ENCODE measurements at places on chromosomes 5 and 9.

DNA sequence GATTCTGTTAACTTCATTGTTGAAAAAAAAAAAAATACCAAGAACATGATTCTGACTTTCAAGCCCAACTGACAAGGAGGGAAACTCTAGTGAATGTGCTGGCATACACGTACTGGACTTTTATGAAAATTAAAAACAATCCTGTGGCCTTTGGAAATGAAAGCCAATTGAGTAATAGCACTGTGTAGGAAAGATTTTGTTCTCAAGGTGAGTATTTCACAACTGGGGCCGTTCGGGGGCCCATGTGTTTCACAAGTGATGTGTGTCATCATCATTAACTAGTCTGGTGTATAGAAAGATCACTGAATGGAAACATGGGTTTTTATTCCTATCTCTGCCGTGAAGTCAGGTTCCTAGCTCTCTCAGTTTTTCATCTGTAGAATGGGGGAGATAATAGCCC is 605.0 kb upstream of the CLINT1 start:
- peak; percentile 92 for DNase-seq

GRCh38 chr9:38160613-38161215 is 91.7 kb upstream of the SHB start:
- peak; percentile 75 for DNase-seq

- DNase-seq, result peak; percentile 68
Observed at GRCh38 chr9:99824378-99825171, 2.9 kb downstream of the NR4A3 start.

DNA sequence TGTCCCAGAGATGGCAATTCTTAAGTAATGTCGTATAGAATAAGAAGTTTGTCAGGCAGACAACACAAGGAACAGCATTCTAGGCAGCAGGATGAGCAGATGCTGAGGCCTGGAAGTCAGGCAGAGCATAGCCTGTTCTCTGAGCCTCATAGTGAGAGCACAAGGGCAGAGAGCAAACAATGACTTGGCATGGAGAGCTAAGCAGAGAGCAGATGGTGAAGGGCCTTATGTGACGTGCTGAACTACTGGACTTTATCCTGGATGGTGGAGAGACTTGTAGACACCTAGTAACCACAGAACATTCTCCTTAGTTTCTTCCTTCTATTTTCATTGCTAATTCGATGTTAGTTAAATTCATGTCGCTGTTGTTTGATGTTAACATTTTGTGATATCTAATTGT is 60.1 kb downstream of the KCTD16 start:
- no peak for DNase-seq

DNA sequence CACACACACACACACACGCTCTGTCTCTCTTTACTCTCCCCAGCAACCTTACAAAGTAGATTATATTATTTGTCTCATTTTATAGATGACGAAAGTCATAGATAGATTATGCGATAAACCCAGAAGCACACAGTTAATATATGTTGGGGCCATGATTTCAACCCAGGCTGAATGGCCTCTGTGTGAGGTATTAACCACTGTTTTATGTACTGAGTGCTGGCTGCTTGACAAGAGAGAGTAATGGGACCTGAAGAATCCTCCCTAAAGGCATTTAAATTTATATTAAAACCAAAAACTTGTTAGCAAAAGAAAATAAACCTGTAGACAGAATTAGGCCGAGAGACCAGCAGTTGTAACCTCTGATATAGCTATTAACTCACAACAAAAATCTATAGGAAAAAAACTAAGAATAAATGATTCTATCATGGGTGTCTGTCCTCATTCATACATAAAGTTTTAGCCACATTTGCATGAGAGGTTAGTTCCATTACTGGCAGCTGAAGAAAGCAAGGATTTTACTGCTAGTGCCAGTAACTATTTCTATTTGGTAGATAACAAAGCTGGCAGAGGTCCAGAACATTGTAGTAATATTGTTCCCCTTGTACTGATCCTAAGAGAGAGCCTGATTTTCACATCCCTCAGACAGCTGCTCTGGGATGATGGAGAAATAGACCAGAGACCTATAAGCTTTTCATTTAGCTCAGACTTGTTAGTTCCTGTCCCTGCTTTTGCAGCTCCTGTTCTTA is 250.9 kb downstream of the ADGRV1 start:
- DNase-seq, result no peak

DNA sequence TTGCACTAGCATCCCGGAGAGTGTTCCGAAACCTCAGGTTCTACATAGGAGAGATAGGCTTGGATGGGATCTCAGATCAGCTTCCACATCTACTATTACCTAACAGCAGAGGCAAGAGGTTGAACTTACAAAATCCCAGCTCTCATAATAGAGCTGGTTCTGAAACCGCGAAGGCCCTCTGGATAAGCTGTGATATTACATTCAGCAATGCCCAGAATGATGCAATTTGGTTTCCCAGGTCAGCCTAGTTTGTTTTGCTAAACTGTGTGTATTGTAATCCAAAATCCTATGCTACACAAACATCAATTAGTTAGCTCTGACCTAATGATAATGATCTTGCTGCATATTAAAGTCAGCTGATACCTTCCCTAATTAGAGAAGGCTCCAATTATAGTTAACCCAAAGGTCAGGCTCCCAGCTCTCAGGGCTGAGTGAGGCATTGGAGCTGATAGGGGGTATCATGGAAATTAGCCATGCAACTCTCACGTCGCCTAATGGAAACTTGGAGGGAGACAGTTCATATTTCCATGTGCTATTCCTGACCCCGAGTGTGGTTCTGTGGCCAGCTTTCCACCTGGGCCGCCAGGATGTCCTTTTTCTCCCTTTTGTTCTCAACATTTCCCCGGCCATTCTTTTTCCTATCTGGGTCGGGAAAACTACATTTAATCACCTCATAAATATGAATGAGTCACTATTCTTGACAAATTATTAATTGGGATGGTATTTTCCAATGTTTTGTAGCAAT is 278.4 kb upstream of the IRX1 start:
- DNase-seq, result no peak

DNA sequence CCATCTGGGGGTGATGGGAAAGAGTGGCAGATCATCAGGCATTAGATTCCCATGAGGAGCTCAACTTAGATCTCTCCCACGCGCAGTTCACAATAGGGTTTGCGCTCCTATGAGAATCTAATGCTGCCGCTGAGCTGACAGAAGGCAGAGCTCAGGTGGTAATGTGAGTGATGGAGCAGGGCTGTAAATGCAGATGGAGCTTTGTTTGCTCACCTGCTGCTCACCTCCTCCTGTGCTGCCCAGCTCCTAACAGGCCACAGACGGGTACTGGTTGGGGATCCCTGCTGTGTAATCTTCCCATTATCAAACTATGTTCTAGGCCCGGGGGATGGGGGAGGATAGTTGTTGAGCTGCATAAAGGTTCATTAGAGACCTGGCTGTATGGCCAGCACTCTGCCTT is 58.4 kb downstream of the UGCG start:
- no peak for DNase-seq

- no peak for DNase-seq
Observed at GRCh38 chr5:61624553-61625136, 292.6 kb downstream of the ZSWIM6 start.

GRCh38 chr9:132274861-132275260 is 79.9 kb downstream of the SETX start:
- DNase-seq, result no peak

GRCh38 chr9:114371973-114372917 is 15.5 kb downstream of the AKNA start:
- no peak for DNase-seq

DNA sequence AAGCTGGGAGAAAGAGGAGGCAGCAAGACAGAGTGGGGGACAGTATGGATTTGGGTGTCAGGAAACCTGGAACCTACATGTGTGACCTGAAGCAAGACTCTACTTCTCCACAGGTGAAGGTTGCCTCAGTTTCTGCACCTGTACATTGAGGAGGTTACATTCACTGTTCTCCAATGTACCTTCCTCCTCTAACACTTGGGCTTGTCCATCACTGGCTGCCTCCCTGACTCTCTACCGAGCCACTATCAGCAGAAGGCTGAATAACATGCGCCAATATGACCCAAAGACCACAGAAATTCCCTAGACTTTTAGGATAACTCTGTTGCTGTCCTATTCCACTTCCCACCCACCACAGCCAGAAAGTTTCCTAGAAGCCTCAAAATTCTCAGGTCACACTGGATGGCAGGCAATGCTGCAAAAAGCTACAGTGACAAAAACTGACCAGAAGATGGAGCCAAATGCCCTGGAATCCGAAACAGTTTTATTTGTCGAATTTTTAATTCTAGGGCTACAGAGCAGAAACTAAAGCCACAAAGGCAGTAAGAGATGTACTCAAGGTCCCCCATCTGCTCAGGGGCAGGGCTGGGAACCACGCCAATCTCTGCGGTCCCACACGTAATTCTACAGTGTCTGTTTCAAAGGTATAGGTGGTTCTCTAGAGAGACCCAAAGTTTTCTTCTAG is 64.4 kb downstream of the FAM114A2 start:
- peak; percentile 78 for DNase-seq

DNA sequence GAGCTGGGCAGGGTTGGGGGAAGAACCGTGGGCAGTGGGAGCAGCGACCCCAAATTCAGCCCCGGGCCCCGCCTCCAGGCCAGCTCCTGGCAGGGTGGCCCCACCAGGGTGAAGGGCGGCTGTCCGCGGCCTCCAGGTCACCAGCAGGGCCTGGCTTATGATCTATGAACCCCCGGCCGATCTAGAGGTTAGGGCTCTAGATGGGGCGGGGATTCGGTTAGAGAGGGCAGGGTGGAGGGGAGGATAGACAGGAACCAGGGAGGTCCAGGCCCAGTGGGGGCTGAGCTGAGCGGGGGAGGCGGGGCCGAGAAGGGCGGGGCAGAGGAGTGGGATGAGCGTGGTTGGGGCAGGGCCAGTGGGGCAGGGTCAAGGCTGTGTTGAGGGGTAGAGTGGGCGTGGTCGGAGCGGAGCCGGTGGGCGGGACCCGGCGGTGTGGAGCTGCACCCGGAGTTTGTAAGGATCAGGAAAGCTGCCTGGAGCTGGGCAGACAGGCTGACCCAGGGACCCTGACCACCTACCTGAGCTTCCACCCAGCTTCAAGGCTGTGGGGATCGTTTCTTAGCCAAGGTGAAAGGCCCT is 29.3 kb upstream of the OBP2B start:
- DNase-seq, result peak; percentile 7

DNA sequence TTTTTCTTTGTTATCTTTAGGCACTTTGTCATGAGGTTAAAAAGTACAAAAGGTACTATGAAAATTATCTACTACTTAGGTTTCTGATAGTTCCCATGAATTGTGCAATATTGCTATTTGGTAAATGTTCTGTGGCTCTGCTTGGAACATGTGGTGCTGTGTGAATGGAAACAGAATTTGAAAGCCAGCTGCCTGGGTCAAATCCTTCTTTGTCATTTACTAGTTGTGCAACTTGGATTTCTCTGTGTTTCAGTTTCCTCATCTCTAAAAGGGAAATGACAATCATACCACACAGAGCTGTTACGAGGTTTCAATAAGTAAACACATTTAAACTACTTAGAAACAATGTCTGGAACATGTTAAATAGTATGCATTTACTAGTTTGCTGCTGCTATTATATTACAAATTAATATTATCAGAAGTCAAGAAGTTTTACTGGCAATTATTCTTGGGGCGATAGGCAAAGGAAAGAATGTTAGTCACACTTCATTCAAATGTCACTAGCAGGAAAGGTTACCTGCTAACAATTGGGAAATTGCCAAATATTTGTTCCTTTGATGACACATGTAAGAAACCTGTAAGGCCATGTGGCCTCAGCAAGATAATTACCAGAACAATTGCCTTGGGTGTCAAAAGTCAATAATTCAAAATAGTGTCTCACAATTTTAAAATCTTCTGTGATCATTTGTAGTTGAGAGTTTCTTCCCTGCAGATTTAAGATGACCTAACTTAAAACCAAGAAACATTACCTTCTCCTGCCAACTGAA is 184.8 kb downstream of the KIAA0825 start:
- peak; percentile 95 for DNase-seq

GRCh38 chr9:111037356-111037707 is 938 bp downstream of the LPAR1 start:
- DNase-seq, result peak; percentile 55

DNA sequence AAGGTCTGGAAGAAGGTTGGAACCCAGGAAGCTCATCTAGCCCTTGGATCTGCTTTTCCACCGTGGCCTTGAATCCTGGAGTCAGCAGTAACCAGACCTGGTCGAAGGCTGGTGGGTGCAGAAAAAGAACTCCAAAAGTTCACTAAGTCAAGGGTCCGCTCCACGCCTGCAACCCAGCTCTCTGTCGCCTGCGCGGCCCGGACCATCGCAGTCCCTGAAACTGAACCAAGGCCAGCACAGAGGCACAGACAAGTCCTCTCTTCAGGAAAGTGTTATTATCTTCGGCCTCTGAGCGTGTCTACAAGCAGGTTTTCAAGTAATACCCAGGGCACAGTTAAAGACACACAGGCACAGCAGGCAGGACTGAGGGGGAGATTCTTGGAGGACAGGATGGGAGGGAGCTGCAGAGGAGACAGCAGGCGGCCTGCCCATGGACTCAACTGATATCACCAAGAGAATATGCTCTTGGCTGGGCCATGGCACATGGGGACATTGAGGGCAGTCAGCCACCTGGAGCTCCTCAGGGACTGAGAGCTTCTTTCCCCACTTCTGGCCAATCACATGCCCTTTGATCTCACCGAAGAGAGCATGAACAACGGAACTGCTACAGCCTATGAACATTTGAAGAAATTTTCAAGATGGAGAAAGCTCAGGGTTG is 45.8 kb upstream of the SEMA4D start:
- DNase-seq, result no peak

DNA sequence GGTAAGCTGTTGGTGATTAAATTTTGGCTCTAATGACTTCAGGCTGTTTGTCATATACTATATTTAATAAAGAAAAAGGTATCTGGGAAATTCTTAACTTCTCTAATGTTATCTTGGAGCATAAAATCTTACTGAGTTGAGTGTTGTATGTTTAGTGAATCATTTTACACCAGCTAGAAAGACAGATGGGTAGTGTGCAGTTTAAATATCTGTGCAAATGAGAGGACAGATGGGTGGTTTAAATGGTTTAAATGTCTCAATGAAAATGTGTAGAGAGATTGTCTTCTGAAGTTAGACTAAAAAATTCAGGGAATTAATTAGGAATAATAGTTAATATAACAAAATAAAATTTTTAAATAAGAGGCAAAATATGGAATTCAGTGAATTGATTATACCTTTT is 114.5 kb downstream of the FER start:
- DNase-seq, result no peak

- DNase-seq, result no peak
Observed at GRCh38 chr9:37624073-37624472, 26.7 kb upstream of the FRMPD1 start.

DNA sequence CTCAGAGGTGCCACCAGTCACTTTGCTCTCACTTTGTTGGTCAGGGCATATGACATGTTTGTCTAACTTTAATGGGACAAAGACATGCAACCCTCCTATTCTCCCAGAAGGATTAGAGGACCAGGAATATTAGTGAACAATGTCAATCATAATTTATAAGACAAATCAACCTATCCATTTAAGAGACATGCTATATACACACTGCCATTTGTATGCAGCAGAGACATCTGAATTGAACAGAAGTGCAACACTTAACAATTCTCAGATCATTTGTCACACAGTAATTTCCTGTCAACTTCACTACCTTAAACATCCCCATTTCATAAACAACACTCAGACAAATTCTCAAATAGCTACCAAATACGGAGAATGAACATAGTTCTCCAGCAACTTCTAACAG is 273.6 kb upstream of the RGMB start:
- no peak for DNase-seq

- peak; percentile 38 for DNase-seq
Observed at GRCh38 chr5:28896949-28897348, 1858.6 kb upstream of the CDH9 start.

- no peak for DNase-seq
Observed at GRCh38 chr5:30574761-30575160, 618.7 kb upstream of the CDH6 start.
